ENCODE measurements at places on chromosomes 12 and 14.

DNA sequence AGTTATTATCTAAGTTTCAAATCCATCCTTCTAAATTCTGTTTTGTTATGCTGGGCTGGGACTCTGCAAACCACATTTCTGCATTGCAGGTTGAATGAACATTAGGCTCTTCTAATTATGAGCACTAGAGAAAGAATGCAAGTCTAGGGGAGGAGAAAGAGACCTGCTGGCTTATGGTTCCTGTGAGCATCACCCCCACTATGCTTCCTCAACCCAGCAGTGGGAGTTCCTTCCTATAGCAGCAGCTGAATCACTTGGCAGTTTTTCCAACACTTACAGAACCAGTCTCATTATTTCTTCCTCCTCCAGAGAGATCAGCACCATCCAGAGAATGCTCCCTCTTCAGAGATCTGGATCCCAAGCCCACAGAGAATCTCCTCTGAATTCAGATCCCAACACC is 297.7 kb upstream of the CLEC14A start:
- peak; percentile 58 for ATAC-seq

DNA sequence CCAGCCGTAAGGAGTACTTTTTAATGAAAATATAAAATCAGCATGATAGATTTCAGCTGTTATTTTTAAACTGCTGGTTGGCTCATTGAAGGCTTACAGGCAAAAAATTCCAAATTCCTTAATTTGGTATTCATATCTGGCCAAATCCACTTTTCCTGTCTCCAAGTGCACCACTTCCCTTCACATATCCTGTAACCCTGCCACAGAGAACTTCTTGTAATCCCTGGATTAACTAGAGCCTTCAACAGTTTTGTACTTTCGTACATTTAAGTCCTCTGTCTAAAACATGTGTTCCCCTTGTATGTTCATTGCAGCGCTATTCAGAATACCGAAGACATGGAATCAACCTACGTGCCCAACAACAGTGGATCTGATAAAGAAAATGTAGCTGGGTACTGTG is 9.6 kb downstream of the PUS7L start:
- ATAC-seq: no peak

GRCh38 chr14:73775339-73776193 is 61.4 kb upstream of the PNMA1 start:
- ATAC-seq: no peak

- peak; percentile 92 for ATAC-seq
Observed at GRCh38 chr12:66693901-66694513, 15.1 kb upstream of the GRIP1 start.

GRCh38 chr12:129481921-129482320 is 421.9 kb downstream of the TMEM132D start:
- no peak for ATAC-seq

DNA sequence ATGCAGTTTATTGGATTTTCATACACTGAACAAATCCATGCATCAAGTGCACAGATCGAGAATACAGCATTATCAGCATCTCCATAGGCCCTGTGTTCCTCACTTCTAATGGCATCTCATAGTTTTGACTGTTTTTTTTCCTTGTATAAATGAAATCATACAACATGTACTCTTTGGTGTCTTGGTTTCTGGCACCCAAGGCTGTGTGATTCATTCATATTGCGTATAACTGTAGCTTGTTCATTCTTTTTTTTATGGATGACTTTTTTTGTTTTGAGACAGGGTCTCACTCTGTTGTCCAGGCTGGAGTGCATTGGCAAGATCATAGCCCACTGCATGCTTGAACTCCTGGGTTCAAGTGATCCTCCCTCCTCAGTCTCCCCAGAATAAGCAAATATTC is 14.3 kb downstream of the RASSF8 start:
- no peak for ATAC-seq

GRCh38 chr12:1676043-1676442 is 14.8 kb upstream of the ADIPOR2 start:
- ATAC-seq: no peak

- ATAC-seq: no peak
Observed at GRCh38 chr14:75753696-75754095, 92.7 kb downstream of the TTLL5 start.

DNA sequence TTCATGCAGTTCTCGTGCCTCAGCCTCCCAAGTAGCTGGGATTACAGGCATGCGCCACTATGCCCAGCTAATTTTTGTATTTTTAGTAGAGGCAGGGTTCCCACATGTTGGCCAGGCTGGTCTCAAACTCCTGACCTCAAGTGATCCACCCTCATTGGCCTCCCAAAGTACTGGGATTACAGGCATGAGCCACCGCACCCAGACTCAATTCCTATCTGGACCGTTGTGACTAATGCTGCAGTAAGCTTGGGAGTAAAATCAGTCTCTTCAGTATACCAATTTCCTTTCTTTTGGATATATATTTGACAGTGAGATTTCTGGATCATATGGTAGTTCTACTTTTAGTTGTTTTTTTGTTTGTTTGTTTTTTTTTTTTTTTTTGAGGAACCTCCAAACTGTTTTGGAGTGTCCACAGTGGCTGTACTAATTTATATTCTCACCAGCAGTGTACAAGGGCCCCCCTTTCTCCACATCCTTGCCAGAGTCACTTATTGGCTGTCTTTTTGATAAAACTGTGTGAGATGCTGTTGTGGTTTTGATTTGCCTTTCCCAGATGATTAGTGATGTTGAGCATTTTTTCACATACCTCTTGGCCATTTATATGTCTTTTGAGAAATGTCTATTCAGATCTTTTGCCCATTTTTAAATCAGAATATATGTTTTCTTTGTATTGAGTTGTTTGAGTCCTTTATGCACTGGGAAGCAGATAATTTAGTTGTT is 37.3 kb upstream of the EVL start:
- no peak for ATAC-seq

GRCh38 chr12:67804168-67804567 is 155.6 kb downstream of the DYRK2 start:
- ATAC-seq: no peak

DNA sequence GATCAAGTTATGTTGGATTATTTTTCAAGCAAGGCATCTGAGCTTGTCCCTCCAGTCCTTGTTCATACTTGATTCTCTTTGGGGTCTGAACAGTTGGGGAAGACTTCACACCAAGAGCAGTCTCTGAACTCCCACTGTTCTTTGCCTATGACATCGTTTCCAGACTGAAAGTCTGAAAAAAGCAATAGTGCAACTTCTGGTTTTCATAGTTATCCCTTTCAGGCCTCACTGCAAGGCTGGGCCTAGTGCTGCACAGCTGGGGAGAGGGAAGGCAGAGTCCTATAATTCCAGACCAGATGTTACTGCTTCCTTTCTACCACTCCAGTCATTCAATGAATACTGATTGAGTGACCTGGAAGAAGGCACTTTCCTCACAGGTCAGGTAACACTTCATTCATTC is 187.1 kb upstream of the CCND2 start:
- ATAC-seq: no peak

DNA sequence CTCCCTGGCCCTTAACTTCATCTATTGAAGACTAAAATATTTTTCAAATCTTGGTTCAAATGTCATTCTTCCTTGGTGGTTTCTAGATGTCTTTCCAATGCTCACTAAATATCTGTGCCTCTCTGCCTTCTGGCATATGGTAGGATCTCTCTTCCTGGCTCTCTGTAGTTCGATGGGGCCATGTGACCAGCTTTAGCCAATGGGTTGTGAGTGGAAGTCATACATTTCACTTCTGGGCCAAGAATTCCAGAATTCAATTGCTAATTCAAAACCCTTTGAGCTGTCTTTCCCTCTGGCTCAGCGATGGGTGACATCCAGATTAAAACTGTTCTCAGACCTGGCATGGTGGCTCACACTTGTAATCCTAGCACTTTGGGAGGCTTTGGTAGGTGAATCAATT is 25.8 kb upstream of the CTDSP2 start:
- no peak for ATAC-seq

- peak; percentile 42 for ATAC-seq
Observed at GRCh38 chr12:45388545-45388944, 172.7 kb downstream of the ANO6 start.

DNA sequence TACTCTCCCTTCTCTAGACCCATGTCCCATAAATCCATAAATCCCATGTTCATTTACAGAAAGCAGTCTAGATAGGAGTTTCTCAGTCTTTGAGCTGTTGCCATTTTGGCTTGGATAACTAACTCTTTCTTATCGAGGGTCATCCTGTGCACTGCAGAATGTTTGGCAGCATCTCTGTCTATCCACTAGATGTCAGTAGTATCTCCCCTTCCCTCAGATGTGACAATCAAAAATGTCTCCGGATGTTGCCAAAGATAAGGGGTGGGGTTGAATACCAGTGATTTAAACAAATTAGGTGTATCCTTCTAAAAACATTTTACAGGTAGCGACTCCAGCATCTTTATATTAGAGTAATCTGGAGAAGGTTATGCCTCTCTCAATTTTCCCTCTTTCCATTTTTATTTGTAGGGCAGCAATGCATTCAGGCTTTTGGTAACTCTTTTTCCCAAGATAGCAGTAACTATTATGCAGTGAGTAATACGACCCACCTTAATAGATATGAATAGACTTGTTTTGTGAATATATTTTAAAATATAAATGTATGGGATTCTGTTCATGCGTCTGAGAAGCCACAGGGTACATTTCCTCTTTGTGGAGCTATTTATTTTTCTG is 100.7 kb downstream of the LRRK2 start:
- ATAC-seq: peak; percentile 85

GRCh38 chr14:36320897-36321381 is 502 bp upstream of the MBIP start:
- peak; percentile 17 for ATAC-seq

- ATAC-seq: peak; percentile 81
Observed at GRCh38 chr12:49874142-49874897, 29.4 kb downstream of the FAIM2 start.

DNA sequence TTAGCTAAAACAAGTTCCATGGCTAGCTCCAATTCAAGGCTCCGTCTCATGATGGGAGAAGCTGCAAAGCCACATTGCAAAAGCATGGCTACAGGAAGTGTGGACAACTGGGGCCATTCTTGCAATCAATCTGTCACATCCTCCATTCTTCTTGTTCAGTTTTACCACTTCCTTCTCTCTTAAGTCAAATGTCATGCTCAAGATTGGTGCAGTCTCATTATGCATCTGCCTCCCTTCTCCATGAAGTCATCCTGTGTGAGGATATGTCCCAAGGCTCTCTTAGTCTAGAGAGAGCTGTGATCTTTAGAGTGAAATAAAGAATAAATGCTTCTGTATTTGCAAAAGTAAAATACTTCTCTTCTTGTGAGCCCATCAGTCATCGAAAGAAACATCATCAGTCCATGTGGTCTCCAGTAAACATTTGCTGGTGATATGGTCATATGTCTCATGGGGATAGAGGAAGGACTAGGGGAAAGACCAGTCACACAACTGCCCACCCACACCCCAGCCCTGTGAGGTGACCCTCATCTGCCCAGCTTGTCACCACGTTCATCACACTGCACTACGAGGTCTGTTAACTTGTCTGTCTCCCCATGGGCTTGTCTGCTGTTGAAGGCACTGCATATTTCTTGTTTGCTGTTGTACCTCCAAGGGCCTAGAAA is 303.0 kb downstream of the NUAK1 start:
- ATAC-seq: no peak

GRCh38 chr14:103728721-103729120 is 13.1 kb downstream of the ZFYVE21 start:
- ATAC-seq: no peak

DNA sequence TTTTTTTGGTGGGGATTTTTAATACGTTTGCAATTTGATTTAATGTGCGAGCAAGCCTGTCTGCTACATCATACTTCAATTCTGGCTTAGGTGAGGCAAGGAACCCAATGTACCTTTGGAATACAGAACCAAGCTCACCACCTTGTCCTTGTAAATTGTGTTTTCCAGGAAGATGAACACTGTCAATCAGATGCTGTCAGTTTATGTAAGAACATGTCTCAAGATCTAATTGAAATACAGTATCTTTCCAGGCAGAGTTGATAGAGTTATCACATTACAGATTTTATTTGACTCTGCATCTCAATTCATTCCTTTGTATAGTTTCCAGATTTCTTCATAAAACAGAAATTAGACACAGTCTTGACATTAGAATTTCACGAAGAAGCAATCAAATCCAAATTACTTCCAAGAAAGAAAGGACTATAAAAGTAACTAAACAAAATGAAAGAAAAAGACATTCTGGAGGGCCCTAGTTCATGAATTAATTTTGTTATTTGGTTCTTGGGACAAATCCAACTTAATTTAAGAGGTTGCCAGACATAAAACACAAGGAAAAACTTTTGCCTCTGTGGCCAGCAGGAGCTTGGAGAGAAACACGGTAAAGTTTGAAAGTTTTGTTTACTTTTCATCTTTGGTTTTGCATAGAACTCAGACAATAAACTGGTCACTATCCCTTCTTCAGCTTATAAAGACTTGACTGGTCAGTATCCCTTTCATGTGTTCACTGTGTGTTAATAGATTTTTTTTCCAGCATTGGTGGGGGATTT is 16.4 kb upstream of the MED13L start:
- ATAC-seq: no peak

- ATAC-seq: no peak
Observed at GRCh38 chr12:57939291-57939690, 2.1 kb upstream of the ATP23 start.

GRCh38 chr14:101196051-101196712 is 292.7 kb upstream of the RTL1 start:
- ATAC-seq: no peak

DNA sequence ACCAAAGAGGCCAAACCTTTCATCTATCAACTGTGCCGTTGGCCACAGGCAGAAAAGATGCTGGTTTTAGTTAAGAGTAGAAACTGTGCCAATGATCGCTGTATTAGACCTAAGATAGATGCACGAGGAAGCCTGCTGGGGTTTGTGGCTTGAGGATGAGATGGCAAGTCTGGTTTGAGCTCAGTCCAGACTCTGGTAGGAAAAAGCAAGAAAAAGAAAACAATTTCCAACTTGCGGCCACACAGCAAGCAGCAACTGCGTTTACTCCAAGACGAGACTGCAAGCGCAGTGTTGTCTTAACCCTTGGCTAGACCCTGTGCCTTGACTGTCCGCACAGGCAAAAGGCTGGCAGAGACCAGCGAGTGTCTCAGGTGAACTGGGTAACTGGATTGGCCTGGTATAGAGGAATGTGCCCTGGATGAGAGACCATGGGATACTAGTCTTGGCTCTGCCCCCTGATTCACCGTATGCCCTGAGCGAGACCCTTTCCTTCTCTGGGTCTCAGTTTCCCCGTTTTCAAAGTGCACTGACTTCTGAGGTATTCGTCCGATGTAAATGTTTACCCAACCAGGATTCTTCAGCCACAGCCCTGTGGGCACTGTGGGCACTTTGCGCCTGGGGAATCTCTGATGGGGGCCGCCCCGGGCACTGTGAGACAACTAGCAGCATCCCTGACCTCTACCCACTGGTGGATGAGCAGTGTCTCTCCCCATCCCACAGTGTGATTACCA is 113.4 kb downstream of the DICER1 start:
- ATAC-seq: no peak

DNA sequence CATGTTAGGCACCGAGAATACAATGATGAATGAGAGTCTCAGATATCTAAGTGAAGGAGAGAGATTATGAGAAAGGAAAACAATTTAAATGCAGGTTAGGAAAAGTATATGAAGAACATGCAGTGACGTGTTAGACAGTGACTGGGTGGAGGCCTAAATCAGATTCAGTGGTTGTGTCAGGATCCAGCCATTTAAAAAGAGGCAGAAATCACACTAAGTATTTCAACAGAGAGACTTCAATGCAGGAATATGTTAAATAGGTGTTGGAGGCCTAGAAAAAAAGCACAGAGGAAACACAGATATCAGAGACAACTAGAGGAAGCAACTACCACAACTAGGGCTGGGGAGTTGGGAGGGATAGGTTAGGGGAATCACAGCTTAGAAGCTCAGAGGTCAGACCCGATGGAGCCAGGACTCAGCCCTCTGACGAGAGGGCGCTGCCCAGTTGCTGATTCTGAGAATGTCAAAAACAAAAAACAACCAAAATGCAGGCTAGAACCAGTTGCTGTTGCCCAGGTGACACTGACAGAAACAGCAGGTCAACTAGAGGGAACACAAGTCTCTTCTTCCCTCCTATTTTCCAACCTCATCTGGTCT is 3.0 kb upstream of the GARIN2 start:
- ATAC-seq: no peak
